Activated naive CD4-positive, alpha-beta T cell (primary cell): ENCODE measurements at places on chromosomes 2 and 18.
A peak's percentile ranks its signal among the peaks of the same experiment; 100 is the strongest.

DNA sequence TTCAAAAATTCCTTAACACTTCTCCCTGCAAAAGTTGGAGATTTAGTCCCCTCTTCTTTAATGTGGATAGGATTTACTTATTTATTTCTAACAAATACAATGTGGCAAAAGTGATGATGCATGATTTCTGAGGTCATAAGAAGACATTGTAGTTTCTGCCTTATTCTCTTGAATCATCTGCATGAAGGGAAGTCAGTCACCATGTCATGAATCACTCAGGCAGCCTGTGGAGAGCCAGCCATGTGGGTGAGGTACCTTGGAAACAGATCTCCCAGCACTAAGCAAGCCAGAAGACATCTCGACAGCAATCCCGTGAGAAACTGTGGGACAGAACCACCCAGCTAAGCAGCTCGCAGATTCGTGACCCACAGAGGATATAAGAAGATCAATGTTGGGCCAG lies 2.7 kb upstream of the ZC3H8 start:
- no peak for DNase-seq

DNA sequence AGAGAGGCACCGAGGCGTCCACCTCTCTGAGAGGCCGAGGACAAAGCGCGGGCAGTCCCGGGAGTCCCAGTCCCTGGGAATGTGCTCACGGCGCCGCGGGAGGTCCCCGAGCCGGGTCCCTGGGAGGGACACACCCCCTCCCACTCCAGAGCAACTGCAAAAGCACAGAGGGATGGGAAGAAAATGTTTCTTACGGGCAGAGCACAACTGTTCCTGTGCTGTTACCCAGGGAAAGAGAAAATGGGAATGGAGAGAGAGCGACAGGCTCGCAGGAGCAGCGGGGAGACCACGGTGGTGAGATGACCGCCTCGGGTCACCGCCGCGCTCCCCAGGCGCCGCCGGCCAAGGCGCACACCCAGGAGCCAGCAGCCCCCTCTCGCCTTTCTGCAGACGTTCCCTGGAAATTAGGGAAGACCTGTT lies 1.2 kb upstream of the BCL11A start:
- DNase-seq = no peak

GRCh38 chr2:157875641-157876065 lies 477 bp downstream of the ACVR1 start:
- DNase-seq = peak; percentile 50

- no peak for DNase-seq
These were observed 2.3 kb upstream of the ARHGEF33 start for GRCh38 chr2:38887347-38887746.

DNA sequence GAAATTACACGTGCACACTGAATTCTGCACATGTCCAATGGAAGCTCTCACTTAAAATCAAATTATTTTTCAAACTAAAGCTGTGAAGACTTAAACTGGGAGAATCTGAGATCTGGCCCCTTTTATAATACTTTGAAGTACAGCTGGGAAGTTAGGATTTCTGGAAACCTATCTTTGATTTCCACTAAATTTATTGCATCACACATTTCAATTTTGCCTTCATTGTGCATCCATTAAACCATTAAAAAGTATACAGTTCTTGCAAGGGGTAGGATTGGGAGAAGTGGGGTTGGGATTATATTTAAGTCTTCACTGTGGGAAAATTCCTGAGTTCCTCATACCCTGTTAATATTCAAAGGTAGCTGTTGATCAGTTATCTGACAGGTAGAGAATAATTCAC lies 1229.6 kb upstream of the ZEB2 start:
- no peak for DNase-seq

DNA sequence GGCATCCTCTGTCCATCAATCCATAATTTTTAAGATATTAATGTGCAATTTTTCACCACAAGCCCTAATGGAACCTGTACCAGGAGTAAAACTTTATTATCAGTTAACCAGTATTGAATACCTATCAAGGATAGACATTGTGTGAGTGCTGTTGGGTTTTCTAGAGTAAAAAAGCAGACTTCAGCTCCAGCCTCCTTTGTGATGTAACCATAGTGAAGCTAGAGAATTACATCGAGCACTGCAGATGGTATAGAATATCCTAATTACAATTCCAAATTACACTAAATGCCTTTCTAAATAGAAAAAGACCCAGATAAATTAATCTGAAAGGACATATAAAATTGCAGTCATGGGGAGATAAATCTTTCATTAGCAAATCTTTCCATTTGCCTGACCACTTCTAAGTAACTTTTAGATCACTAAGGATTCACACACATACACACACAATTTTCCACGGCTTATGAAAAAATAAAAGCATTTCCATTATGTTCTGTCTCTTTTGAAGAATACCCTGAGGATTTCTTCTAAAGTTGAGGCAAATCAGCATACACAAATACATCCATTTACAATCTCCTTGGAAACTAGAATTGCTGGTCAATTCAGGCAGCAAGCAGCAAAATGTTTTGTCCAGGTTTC lies 117.1 kb upstream of the TANK start:
- no peak for DNase-seq

DNA sequence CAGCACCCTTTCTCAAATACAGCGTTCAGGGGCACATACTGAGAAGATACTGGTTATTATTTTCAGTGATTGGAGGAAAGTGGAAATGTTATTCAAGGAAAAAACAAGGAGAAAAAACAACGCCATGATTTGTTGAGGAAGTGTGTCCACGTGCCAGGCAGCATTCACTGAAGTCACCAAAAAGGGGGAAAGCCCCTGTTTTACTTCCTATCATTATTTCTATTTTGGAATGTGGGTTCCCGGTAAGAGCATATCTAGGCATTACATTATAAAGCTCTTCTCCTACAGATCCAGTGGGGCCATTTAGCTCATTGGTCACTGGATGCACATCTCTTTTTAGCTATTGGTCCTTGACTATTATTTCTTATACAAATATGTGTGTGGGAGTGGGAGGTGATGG lies 518.7 kb downstream of the TXNL1 start:
- no peak for DNase-seq

- DNase-seq = no peak
These were observed 481.8 kb downstream of the SPAG16 start for GRCh38 chr2:213766062-213766461.

DNA sequence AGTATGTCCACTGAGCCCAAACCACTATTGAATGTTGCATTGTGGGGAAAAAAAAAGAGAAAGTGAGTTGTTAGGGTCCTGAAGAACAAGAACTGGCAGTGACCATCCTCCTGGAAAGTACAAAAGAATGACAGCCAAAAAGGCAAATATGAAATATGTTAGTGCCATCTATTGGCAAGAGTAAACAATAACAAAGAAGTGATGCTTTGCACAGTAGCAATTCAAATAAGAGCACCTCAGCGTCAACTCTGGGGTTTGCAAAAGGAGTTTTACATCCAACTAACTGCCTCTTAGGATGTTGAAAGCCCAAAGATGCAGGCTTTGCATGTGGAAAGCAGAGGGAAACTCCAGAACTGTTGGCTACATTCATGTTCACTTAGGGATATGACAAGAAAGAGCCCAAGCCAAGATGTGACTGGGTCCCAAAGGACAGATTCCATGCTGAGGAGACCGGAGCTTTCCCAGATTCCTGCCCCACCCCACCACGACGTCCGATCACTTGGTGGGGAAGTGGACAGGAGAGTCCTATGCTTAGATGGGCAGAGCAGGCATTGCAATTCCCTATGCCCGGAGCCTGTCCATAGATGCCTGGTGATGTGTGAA lies 15.6 kb downstream of the TRABD2A start:
- no peak for DNase-seq

DNA sequence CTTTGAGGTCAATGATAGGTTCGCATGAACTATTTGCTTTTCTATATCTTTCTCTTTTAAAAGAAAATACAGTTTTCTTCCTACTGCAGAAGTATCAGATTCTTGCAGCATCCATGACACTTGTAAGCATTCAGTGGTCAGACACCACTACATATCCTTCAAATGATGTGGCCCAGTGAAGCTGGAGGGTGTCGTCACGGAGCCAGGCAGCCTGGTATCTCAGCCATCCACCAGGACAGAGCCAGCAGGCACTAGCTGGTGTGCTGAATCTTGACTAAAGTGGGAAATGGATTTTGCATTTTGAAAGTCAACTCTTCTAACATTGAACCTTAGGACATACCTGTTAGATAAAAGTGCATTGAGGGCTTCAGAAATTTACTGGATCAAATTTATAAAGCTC lies 5.4 kb downstream of the KLHL14 start:
- no peak for DNase-seq

GRCh38 chr18:73768043-73768442 lies 379.6 kb downstream of the FBXO15 start:
- no peak for DNase-seq

DNA sequence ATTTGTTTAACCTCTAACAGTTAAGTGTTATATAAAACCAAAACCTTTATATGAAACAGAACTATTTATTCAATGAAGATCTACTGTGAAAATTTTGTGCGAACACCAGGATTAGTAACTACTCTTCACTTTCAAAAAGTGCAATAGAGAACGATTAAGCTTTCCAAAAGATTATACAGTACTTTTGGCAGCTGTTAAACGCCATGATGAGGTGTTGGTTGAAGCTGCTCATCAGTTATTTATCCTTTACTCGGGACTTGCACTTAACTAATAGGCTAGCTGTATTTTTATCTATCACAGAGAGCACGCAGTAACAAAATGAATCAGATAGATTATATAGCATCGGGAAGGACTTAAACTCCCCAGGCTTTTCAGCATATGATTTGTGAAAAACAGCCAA lies 113.6 kb downstream of the GCA start:
- no peak for DNase-seq

DNA sequence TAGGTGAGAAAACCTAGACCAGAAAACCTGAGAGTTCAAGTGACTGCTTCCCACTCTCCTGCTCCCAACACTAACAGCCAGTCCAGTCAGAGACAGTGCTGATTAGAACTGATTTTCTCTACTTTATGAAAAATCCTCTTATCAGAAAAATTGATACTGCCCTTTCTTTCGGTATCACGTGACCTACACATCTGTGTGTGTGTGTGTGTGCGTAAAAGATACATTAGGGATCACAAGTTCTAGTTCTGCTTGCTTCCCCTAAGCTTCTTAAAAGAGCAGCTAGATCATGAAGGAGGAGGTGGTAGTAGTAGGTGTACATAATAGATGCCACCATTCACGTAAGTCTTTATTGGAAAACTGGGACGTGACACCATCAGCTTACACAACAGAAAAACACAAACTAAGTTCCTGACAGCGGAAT lies 1.5 kb downstream of the ARL5A start:
- no peak for DNase-seq

GRCh38 chr18:44134447-44134846 lies 546.2 kb upstream of the SETBP1 start:
- no peak for DNase-seq

- no peak for DNase-seq
These were observed 143.5 kb downstream of the ZEB2 start for GRCh38 chr2:144376460-144376859.
